ENCODE measurements at places on chromosomes 16 and 17. TPM values are rescaled to one million over a fixed set of nuclear protein-coding genes. Genes with fewer than 3 reads are reported as not detected.

GRCh38 chr16:85853547-85854545, 45.1 kb upstream of the IRF8 start:
- no peaks in the 10 kb centered on the region for H3K36me3 ChIP-seq
- no peak for DNase-seq
- no peak overlapping the region for H3K27ac ChIP-seq
- H3K4me1 ChIP-seq, result no peaks in the 10 kb centered on the region

- no peak overlapping the region for H3K27ac ChIP-seq
- peaks cover 16% of the 10 kb centered on the region for H3K27me3 ChIP-seq
- H3K4me3 ChIP-seq, result no peak overlapping the region
- H3K36me3 ChIP-seq, result no peaks in the 10 kb centered on the region
- DNase-seq, result no peak
Observed at GRCh38 chr16:69112285-69113129, 7.1 kb downstream of the HAS3 start.

DNA sequence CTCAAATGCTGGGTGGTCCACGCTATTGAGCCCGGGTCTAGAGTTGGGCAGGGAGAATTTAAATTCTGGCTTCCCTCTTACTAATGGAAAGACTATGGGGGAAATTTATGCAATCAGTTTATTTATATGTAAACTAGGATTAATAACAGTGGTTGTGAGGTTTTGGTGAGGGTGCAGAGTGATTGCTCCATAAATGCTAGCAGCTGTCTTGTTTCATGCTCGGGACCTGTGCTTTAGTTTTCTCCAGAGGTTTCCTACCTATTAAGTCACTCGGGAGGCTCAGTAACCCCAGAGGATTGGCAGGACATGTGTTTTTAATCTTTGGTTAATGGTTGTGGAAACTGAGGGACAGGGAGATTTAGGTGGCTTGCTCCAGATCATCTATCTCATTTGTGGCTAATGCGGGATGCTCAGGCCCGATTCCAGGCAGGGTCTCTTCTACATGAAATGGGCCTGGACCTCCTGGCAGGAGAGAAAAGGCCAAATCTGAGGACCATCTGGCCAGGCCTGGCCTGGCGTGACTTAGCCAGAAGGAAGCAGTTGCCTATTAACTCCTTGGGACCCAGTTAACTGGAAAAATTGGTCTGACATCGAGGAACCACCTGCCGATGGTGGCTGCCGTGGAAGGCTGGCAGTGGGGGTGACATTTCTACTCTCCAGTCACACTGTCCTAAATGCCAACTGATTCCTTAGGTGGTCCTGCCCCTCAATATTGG, 2.1 kb downstream of the PRCD start:
- H3K4me1 ChIP-seq, result peaks cover 76% of the 10 kb centered on the region
- no peak overlapping the region for H3K27ac ChIP-seq
- H3K36me3 ChIP-seq, result no peaks in the 10 kb centered on the region

- no peaks in the 10 kb centered on the region for H3K4me1 ChIP-seq
- no peaks in the 10 kb centered on the region for H3K27me3 ChIP-seq
- no peaks in the 10 kb centered on the region for H3K36me3 ChIP-seq
- no peak for DNase-seq
- H3K27ac ChIP-seq, result no peak overlapping the region
Observed at GRCh38 chr17:22411185-22411784, 719.0 kb downstream of the KCNJ18 start.

DNA sequence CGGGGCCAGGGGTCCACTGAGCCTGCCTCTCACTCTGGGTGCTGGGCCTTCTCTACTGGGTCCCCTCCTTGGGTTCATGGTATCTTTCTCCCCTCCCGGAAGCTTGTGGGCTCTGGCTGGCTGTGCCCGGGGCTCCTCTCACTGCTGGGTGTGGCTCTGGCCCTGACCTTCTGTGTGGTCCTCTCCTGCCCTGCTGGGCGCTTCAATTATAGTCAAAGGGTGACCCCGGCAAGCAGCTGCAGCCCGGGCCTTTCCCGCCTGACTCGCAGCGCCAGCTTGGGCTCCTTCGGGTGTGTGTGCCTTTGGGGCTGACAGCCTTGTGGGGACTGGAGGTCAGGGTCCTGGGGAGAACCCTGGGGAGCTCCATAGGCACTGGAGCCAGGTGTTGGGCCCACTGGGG, 54.2 kb upstream of the PVALEF start:
- no peaks in the 10 kb centered on the region for H3K4me1 ChIP-seq
- no peak overlapping the region for H3K27ac ChIP-seq
- H3K36me3 ChIP-seq, result peaks cover 56% of the 10 kb centered on the region
- DNase-seq, result no peak

GRCh38 chr16:72055911-72056310, 1.6 kb downstream of the HP start:
- H3K27me3 ChIP-seq, result no peaks in the 10 kb centered on the region
- no peaks in the 10 kb centered on the region for H3K36me3 ChIP-seq
- no peak overlapping the region for H3K27ac ChIP-seq
- H3K4me1 ChIP-seq, result no peaks in the 10 kb centered on the region
- no peak overlapping the region for H3K4me3 ChIP-seq
- no peak for DNase-seq

- H3K27me3 ChIP-seq, result no peaks in the 10 kb centered on the region
- no peaks in the 10 kb centered on the region for H3K4me1 ChIP-seq
- no peak overlapping the region for H3K27ac ChIP-seq
Observed at GRCh38 chr17:53217311-53217710, 605.4 kb upstream of the KIF2B start.

- no peak overlapping the region for H3K4me3 ChIP-seq
- H3K36me3 ChIP-seq, result no peaks in the 10 kb centered on the region
- DNase-seq, result no peak
Observed at GRCh38 chr17:27978689-27979175, 63.7 kb upstream of the NLK start.

GRCh38 chr17:38705803-38706504, 881 bp downstream of the MLLT6 start:
- H3K4me3 ChIP-seq, result peak overlapping the region; percentile 59
- peak; percentile 54 for DNase-seq

- H3K27ac ChIP-seq, result no peak overlapping the region
- no peak for DNase-seq
- H3K4me1 ChIP-seq, result no peaks in the 10 kb centered on the region
- no peaks in the 10 kb centered on the region for H3K27me3 ChIP-seq
- peaks cover 29% of the 10 kb centered on the region for H3K36me3 ChIP-seq
Observed at GRCh38 chr16:3295783-3296182, 9.4 kb downstream of the TIGD7 start.

DNA sequence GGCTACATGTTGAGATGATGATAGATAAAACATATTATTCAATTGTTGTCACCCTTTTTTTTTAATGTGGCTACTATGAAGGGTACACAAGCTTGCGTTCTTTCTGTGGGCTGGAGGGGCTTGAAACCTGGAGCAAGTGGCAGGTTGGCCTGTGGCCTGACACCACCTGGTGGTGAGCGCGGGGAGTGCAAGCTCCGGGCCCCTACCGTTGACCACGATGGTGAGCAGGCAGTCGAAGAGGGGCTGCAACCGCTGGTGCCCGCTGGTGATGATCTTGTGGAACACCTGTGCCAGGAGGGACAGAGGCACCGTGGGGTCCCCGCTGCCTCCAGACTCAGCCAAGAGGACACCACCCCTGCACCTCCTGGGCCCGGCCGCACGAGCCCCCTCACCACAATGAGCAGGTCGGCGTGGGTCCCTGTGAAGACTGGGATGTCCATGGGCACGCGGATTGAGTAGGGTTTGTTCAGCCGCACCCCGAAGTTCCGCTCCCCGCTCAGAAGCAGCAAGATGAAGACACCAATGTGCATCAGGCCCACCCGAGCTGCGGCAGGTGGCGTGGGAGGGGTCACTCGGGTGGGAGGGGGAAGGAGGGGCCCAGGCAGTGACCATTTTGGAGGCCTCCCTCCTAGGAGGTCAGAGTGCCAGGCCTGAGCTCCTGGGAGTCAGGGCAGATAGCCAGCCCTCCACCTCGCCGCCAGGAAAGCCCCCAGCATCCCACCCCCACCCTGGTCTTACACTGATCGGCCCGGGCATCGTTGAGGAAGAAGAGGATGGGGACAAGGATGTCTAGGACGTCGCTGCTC, 14.4 kb downstream of the HID1 start:
- H3K4me1 ChIP-seq, result no peaks in the 10 kb centered on the region
- H3K27me3 ChIP-seq, result no peaks in the 10 kb centered on the region
- no peaks in the 10 kb centered on the region for H3K36me3 ChIP-seq

- no peaks in the 10 kb centered on the region for H3K27me3 ChIP-seq
- H3K36me3 ChIP-seq, result no peaks in the 10 kb centered on the region
- DNase-seq, result no peak
- H3K27ac ChIP-seq, result no peak overlapping the region
- H3K4me1 ChIP-seq, result no peaks in the 10 kb centered on the region
- H3K4me3 ChIP-seq, result no peak overlapping the region
Observed at GRCh38 chr16:11217651-11218603, 38.1 kb downstream of the SOCS1 start.

GRCh38 chr16:79121906-79122305, 478.6 kb downstream of the MAF start:
- DNase-seq, result no peak
- H3K4me3 ChIP-seq, result no peak overlapping the region
- H3K27ac ChIP-seq, result no peak overlapping the region
- H3K36me3 ChIP-seq, result no peaks in the 10 kb centered on the region

DNA sequence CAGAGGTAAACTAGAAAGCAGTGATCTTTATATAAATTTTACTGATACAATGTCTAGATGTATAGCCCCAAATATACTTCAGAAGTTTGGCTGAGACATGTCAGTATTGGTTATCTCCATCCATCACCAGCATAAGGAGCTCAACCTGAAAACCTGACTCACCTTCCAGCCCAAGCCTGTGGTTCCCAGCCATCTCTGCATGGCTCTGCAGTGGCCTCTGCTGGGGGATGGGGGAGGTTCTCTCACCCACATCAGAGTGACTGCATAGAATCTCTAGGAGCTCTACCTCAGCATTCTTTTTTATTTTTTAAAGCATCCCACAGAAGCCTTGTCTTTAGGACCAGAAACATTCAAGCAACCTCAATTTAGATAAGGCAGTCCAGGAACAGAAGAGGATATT, 27.3 kb downstream of the USP7 start:
- peaks cover 19% of the 10 kb centered on the region for H3K4me1 ChIP-seq
- no peak overlapping the region for H3K27ac ChIP-seq
- no peak overlapping the region for H3K4me3 ChIP-seq
- H3K36me3 ChIP-seq, result no peaks in the 10 kb centered on the region

GRCh38 chr16:2955438-2955778, 8.7 kb upstream of the KREMEN2 start:
- no peaks in the 10 kb centered on the region for H3K36me3 ChIP-seq
- DNase-seq, result no peak
- no peak overlapping the region for H3K4me3 ChIP-seq
- H3K27me3 ChIP-seq, result peaks cover 2% of the 10 kb centered on the region
- no peaks in the 10 kb centered on the region for H3K4me1 ChIP-seq

DNA sequence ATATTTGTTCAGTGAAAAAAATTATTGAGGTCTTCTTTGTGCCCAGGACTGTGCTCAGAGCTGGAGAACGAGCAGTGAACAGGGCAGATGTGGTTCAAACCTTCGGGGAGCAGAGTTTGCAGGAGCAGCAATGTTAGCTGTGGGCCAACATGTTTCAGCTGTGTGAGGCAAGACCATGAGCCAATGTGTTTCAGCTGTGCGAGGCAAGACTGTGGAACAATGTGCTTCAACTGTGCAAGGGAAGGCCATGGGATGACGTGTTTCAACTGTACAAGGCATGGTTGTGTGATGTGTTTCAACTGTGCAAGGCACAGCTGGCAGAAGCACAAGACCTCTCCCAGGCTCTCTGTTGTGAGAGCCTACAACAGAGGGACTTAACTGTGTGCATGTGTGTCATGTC, 35.2 kb upstream of the SDK2 start:
- H3K36me3 ChIP-seq, result no peaks in the 10 kb centered on the region
- H3K27me3 ChIP-seq, result no peaks in the 10 kb centered on the region
- peak; percentile 74 for DNase-seq
- no peak overlapping the region for H3K27ac ChIP-seq
- no peaks in the 10 kb centered on the region for H3K4me1 ChIP-seq
- no peak overlapping the region for H3K4me3 ChIP-seq

DNA sequence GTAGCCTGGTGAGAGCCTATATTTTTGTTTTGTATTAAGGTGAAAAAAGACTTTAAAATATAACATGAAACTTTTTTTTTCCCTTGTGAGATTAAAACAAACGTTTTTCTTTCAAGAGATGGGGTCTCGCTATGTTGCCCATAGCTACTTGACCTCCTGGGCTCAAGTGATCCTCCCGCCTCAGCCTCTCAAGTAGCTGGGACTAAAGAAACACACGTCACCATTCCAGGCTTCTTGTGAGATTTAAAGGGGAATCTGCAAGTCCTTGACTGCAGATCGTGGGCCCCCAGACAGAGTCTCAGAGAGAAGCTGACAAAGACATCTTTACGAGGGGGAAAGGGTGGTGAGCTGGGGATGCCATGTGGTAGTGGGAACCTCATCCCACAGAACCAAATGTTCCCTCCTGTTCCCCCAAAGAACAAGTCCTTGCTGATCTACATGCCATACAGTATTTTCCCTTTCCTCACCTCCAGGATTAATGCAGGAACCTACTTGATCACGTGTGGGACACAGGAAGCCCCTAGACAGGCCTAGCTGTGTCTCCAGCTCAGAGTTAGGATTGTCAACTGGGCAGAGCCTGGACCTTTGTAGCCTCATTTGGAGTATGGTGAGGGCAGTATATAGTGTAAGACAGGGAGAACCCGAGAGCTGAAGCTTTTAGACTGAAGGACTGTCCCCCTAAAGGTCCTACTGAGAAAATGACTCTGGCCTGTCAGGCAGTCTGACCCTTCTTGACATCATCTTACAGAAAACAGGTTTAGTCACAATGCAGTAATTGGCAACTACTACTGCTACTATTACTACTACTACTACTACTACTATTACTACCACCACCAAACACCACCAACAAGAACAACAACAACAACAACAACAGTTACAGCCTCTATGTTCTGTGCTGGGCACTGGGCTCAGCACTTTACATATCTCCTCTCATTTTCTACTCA, 4.1 kb downstream of the MAP3K14 start:
- peak overlapping the region; percentile 96 for H3K27ac ChIP-seq
- peaks cover 42% of the 10 kb centered on the region for H3K4me1 ChIP-seq
- no peak overlapping the region for H3K4me3 ChIP-seq
- DNase-seq, result no peak
- H3K27me3 ChIP-seq, result no peaks in the 10 kb centered on the region
- H3K36me3 ChIP-seq, result no peaks in the 10 kb centered on the region

DNA sequence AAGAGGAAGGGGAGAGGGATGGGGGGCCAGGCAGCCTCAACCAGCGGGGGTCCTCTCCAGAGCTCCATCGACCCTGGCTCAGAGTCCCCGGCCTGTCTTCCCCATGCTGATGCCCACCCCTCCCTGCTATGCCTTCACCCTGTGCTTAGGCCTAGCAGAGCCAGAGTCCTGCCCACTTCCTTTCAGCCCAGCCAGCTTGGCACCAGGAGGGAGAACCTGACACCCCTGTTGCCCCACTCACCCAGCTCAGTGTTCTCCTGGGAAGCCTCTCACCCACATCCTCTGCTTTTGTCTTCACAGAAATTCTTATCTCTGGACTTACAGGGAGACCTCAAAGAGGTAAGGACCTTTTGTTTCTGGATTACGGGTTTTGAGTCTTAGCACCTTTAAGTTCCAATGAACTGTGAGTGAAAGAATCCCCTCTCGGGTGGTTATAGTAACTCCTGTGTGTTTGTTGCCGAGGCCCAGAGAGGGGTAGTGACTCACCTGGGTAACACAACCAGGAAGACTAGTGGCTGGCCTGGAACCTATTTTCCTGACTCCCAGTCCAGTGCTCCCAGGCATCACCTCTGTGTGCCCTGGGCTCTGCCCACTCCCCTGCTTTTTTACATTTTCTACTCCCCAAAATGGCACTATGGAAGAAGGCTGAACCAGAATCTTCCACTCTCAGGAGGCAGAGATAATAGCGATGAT, 53.3 kb downstream of the CES1 start:
- no peak for DNase-seq
- no peaks in the 10 kb centered on the region for H3K36me3 ChIP-seq

Gene P3H4
- 12.3 TPM for total RNA-seq

Gene SLFN12
- total RNA-seq, result 12.4 TPM

Gene ZNF750
- total RNA-seq, result 4.4 TPM

Gene PDILT
- total RNA-seq, result not detected

Gene SMIM22
- 26.8 TPM for total RNA-seq

Gene ZNF319
- total RNA-seq, result 6.0 TPM

Gene CD19
- total RNA-seq, result 0.34 TPM

Gene LYRM9
- total RNA-seq, result 7.0 TPM

Data from lung (tissue), 17 donors.